ENCODE measurements at places on chromosomes 3 and 15. TPM values are rescaled to one million over a fixed set of nuclear protein-coding genes. Genes with fewer than 3 reads are reported as not detected.
A peak's percentile ranks its signal among the peaks of the same experiment; 100 is the strongest.

GRCh38 chr3:141170678-141171295 is 60.8 kb upstream of the PXYLP1 start:
- peaks cover 3% of the 10 kb centered on the region for H3K27me3 ChIP-seq
- H3K4me3 ChIP-seq = no peak overlapping the region
- no peaks in the 10 kb centered on the region for H3K36me3 ChIP-seq
- H3K27ac ChIP-seq = no peak overlapping the region
- H3K4me1 ChIP-seq = no peaks in the 10 kb centered on the region

GRCh38 chr3:70421506-70421905 is 109.1 kb upstream of the MDFIC2 start:
- H3K27ac ChIP-seq = no peak overlapping the region
- H3K36me3 ChIP-seq = no peaks in the 10 kb centered on the region
- H3K4me3 ChIP-seq = no peak overlapping the region
- no peaks in the 10 kb centered on the region for H3K27me3 ChIP-seq

GRCh38 chr15:89772932-89773583 is 3.1 kb upstream of the MESP2 start:
- H3K4me3 ChIP-seq = no peak overlapping the region
- no peak overlapping the region for H3K27ac ChIP-seq
- peaks cover 4% of the 10 kb centered on the region for H3K27me3 ChIP-seq
- peaks cover 13% of the 10 kb centered on the region for H3K4me1 ChIP-seq
- H3K36me3 ChIP-seq = no peaks in the 10 kb centered on the region

The SAMD7 gene
- total RNA-seq = not detected

The PPP1R14D gene
- not detected for total RNA-seq

DNA sequence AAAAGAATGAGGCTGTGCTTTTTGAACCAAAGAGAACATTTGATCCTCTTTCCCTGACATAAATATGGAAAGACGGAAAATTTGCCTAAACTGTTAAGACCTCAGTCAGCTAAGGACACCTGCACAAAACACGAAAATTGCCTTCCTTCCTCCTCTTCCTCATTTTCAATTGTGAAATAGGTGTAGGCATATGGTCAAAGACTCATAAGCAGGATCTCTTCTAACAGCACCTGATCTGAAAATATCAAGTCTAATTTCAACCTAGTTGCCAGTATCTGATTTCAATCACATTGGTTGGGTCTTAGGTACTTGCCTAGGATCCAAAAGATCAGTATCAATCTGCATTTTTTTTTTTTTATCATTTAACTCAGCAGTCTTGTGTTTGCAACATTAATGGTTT is 215.7 kb upstream of the SLC2A2 start:
- H3K4me1 ChIP-seq = peaks cover 3% of the 10 kb centered on the region
- no peak overlapping the region for H3K27ac ChIP-seq
- DNase-seq = no peak
- no peaks in the 10 kb centered on the region for H3K27me3 ChIP-seq

The HIGD2B gene
- 1.1 TPM for total RNA-seq

The OR5K2 gene
- not detected for total RNA-seq

The LSAMP gene
- total RNA-seq = not detected

- no peaks in the 10 kb centered on the region for H3K36me3 ChIP-seq
- peak overlapping the region; percentile 80 for H3K27ac ChIP-seq
Observed at GRCh38 chr3:13071695-13072094, 1.5 kb downstream of the IQSEC1 start.

DNA sequence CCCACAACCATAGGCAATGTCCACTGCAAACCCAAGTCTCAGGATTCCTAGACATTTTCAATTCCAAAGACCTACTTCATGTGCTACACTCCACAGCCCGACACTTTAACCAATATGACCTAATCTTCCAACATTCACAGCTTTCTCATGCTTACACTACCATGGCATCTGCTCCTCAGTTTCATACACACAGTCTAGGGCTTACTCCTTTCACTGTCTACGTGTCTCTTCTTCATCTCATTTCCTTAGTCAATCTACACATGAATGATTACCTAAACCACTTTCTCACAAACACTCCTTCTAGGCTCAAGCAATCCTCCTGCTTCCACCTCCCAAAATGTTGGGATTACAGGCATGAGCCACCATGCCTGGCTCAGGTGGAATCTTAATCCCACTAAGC is 106.3 kb downstream of the STAG1 start:
- H3K4me1 ChIP-seq = peaks cover 4% of the 10 kb centered on the region
- H3K27me3 ChIP-seq = no peaks in the 10 kb centered on the region
- no peak for DNase-seq
- no peak overlapping the region for H3K27ac ChIP-seq
- no peak overlapping the region for H3K4me3 ChIP-seq
